NCI-H1436 treated with DMSO at 0.1 percent for 48 hours (cell line): ENCODE measurements at places on chromosomes 6 and 20.

DNA sequence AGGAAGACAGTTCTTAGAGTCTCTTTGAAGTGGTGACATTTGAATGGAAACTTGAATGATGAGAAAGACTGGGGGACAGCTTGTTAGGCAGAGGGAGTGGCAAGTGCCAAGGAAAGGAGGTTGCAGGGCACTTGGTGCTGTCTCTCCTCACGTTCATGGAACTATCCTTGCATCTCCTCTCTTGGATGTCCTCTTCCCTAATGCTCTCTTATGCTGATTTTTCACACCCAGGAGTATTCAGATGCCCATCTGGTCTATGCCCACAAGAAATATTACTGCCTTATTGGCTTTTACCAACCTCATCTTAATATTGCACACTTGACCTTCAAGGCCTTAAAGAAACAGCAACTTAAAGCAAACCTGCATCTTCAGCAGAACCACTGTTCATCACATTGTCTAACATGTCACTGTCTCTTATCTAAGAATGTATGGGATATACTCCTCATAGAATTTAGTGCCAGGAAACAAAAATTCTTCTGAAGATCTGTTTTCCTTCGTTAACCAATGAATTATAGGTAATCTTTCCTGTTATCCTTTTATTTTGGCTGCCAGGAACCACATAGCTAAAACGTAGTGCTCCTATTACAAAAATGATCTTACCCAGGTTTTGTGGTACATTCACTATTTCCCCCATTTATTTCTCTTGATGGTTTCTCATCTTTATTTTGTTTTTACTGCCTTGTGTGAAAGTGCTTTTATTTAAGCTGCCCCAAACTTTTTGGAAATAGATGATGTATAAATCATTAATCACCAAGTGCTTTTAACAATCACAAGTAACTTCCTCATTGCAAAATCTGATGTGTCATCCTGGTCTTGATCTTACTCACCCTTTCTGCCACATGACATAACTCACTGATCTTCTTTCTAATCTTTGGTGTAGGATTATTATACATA lies 12.8 kb downstream of the RGS17 start:
- DNase-seq, result no peak

DNA sequence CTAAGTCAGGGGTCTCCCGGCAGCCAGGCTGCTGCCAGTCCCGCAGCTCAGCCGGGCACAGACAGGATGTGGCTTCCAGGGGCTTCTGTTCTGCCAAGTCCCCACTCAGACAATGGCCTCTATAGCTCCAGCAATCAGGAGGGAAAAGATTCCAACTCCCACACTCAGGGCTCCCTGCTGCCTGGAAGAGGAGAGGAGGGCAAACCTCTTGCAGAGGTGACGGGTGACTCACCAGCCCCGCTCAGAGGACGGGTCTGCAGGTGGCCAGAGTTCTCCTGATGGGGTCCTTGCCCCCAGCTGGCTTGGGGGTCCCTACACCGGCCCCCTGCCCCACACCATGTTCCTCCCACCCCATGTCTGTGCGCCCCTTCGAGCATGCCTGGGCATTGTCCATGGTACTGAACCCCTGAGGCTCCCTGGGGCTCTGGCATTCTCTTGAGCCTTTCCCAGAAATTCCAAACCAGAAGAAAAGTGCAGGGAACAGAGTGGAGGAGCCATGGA lies 32.6 kb downstream of the NTSR1 start:
- DNase-seq, result no peak

- no peak for DNase-seq
Measured at GRCh38 chr20:4025679-4026078, 10.3 kb upstream of the RNF24 start.

- no peak for DNase-seq
Measured at GRCh38 chr6:75158176-75158575, 47.7 kb downstream of the COL12A1 start.

DNA sequence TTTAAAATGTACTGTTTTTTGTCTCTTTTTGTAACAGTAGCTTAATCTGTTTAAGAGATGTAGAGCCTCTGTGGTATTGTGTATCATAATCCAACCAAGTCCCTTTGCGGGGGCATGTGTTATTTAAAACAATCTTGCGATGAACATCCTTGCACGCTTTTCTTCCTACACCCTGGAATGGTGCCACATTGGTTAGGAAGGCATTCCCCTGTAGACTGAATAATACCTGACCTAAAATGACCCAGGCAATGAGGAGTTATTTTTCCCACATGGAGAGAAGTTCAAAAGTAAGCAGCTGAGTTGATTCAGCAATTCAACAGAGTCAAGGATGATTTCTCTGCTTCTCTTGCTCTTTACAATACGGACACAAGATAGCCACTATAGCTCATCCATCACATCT lies 142.0 kb upstream of the PMEPA1 start:
- DNase-seq, result no peak
